Smooth muscle cell of bladder (primary cell): ENCODE measurements at places on chromosomes 6 and 20. TPM values are rescaled to one million over a fixed set of nuclear protein-coding genes. Genes with fewer than 3 reads are reported as not detected.

Gene RBM24
- 1.4 and 3.5 TPM in 2 replicates for total RNA-seq

Gene TPX2
- 4.6 and 5.6 TPM in 2 replicates for total RNA-seq

Gene PHACTR1
- under 0.01 and 0.09 TPM in 2 replicates for total RNA-seq

Gene IL17A
- total RNA-seq = not detected in 2 replicates

Gene PRSS35
- total RNA-seq = 6.1 and 9.7 TPM in 2 replicates

Gene CDSN
- total RNA-seq = under 0.01 TPM in 1 of 2 replicates, not detected in the other

Gene OR2B6
- total RNA-seq = not detected in 2 replicates

Gene WFDC10B
- 0.14 TPM in 1 of 2 replicates, not detected in the other for total RNA-seq

Gene CDH4
- 0.18 and 0.71 TPM in 2 replicates for total RNA-seq
